ENCODE measurements at places on chromosomes 5 and 9. TPM values are rescaled to one million over a fixed set of nuclear protein-coding genes. Genes with fewer than 3 reads are reported as not detected.

DNA sequence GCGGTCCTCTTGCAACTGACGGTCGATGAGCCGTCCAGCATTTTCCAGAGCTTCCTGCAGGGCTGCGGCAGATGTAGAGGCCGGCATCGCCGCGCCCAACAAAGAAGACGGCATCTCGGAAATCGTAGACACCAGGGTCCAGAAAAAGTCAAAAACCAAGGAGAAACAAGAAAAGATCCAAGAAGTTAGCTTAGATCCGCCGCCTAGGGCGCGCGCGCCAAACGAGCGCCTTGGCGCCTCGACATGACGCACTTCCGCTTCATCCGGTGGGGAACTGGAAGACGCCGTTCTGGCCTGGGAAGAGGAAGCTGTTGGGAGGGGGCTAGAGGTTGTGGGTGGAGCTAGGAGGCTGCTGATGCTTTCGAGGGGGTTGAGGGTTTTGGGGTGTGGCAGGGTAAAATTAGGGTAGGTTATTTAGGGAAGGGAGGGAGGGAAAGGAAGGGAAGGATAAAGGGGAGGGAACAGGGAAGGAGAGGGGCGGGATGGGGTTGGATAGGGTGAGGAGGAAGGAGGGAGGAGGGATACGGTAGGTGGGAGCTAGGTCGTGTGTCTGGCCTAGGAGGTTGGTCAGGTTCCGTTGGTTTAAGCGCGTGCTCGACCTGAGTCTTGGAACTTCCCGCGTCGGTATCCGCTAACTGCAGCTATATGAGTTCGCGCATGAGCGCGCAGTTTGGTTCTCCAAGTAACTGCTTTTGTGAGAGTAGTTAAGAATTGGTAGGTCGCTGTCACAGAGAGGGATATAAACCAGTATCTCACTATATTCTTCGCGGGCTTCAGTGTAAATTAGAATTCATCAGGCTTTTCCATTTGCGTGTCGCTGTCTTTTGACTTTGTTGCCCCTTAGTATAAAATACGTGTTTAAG is at the start of gene NUP155:
Gene NUP155 (minus strand): TSS at position 243 of the 863 bp plus-strand sequence. CDS start 129 bp downstream, at position 114.
- H3K4me3 ChIP-seq = peak within 1 kb of the TSS; percentile 99
- DNase-seq = peak; percentile 91

- DNase-seq = no peak
- H3K4me1 ChIP-seq = no peaks in the 10 kb centered on the region
- H3K27ac ChIP-seq = no peak overlapping the region
These were observed 1048.1 kb upstream of the ACO1 start for GRCh38 chr9:31336386-31336785.

- peaks cover 47% of the 10 kb centered on the region for H3K27me3 ChIP-seq
- H3K4me1 ChIP-seq = peaks cover 20% of the 10 kb centered on the region
- DNase-seq = no peak
- H3K27ac ChIP-seq = no peak overlapping the region
These were observed 7.0 kb upstream of the CDC20B start for GRCh38 chr5:55180016-55180415.

- no peaks in the 10 kb centered on the region for H3K27me3 ChIP-seq
- peaks cover 4% of the 10 kb centered on the region for H3K36me3 ChIP-seq
- H3K4me1 ChIP-seq = no peaks in the 10 kb centered on the region
- no peak overlapping the region for H3K4me3 ChIP-seq
These were observed 154.1 kb downstream of the NTRK2 start for GRCh38 chr9:84823421-84824271.

DNA sequence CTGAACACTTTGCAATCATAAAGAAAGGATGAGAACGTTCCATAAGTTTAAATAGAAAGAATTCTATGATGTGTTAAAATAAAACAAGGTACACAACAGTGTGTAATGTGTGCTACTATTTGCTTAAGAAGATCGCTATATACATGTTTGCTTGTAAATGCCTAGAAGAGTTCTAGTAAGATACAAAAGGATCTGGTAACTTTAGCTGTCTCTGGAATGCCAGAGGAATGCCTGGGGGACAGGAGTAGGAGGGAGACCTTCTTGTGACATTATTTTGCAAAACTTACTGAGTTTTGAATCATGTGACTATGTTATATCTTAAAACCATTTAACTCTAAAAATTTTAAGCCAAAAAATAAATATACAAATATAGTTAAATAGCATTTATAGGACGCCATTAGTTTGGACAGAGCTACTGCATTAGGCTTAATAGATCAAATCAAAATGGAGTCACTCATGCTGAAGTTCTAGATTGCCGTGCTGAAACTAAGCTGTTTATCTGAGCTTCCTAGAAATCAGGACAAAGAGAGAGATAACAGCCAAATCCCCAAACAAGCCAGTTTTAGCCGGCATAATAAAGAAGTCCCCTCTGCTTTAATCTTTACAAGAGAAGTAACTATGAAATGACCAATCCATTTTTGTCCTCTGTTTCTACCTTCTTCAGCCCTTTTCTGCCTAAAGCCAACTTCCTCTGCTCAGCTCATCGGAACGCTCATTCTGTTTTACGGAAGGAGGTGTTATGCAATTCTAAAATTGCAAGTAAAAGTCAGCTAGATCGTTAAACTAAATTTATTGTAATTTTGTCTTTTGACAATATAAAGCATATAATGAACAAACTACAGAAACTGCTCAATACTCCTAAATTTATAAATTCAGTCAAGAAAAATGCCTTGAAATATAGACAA is 44.8 kb downstream of the LIX1 start:
- no peaks in the 10 kb centered on the region for H3K36me3 ChIP-seq

- H3K4me3 ChIP-seq = peak overlapping the region; percentile 2
- H3K27ac ChIP-seq = peak overlapping the region; percentile 2
- no peaks in the 10 kb centered on the region for H3K27me3 ChIP-seq
These were observed 117.2 kb downstream of the APBA1 start for GRCh38 chr9:69554945-69555344.

NRARP gene
- 0.40 TPM for total RNA-seq

N4BP3 gene
- total RNA-seq = not detected

SH3TC2 gene
- 9.1 TPM for total RNA-seq
